ENCODE measurements at places on chromosomes 1 and 21. TPM values are rescaled to one million over a fixed set of nuclear protein-coding genes. Genes with fewer than 3 reads are reported as not detected.

DNA sequence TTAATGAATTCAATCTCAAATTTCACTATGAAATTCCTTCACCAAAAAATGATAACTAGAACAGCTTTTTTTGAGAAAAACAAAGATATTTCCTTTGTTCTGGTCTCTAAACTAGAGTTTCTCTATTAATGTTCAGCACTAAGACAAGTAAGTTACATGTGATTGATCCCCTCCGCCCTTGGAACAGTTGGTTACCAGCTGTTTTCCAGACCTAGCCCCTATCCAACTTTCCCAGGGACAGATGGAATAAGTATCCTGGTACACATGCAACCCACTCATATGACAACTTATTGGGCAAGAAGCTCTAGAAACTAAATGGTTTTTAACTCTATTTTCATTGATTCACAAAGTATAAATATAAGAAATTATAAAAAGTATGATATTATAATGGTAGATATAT is 140.4 kb downstream of the COP1 start:
- DNase-seq = no peak
- H3K36me3 ChIP-seq = no peaks in the 10 kb centered on the region
- no peak overlapping the region for H3K27ac ChIP-seq
- H3K27me3 ChIP-seq = no peaks in the 10 kb centered on the region
- H3K4me3 ChIP-seq = no peak overlapping the region
- H3K4me1 ChIP-seq = no peaks in the 10 kb centered on the region

GRCh38 chr1:41963636-41964035 is 44.9 kb upstream of the HIVEP3 start:
- H3K36me3 ChIP-seq = no peaks in the 10 kb centered on the region
- no peak overlapping the region for H3K27ac ChIP-seq

GRCh38 chr21:34364921-34365320 is 1.1 kb downstream of the KCNE2 start:
- DNase-seq = no peak
- no peaks in the 10 kb centered on the region for H3K27me3 ChIP-seq
- no peak overlapping the region for H3K27ac ChIP-seq
- H3K36me3 ChIP-seq = no peaks in the 10 kb centered on the region
- no peak overlapping the region for H3K4me3 ChIP-seq

- H3K4me3 ChIP-seq = no peak overlapping the region
- no peaks in the 10 kb centered on the region for H3K4me1 ChIP-seq
- H3K36me3 ChIP-seq = no peaks in the 10 kb centered on the region
- no peak overlapping the region for H3K27ac ChIP-seq
- H3K27me3 ChIP-seq = no peaks in the 10 kb centered on the region
Observed at GRCh38 chr1:186429017-186429416, 31.9 kb downstream of the PDC start.

DNA sequence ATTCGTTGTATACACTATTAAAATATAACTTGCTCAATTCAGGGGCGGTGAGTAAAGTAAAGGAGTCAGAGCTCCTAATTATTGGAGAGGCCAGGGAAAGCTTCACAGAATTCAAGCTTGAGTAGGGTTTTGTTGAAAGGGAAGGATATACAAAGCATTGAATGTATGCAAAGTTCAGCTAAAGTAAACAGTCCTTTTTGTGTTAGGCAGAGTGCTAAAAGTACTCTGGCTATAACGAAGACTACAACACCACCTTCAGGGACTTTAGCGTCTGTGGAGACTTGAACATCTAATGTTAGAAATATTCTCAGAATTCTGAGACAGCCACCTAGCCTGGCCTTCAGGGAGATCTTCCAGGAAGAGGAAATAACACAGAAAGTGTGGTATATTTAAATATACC is 1.1 kb downstream of the FALEC start:
- H3K27me3 ChIP-seq = no peaks in the 10 kb centered on the region
- no peak for DNase-seq
- peak overlapping the region; percentile 55 for H3K27ac ChIP-seq
- no peaks in the 10 kb centered on the region for H3K4me1 ChIP-seq
- no peaks in the 10 kb centered on the region for H3K36me3 ChIP-seq

DNA sequence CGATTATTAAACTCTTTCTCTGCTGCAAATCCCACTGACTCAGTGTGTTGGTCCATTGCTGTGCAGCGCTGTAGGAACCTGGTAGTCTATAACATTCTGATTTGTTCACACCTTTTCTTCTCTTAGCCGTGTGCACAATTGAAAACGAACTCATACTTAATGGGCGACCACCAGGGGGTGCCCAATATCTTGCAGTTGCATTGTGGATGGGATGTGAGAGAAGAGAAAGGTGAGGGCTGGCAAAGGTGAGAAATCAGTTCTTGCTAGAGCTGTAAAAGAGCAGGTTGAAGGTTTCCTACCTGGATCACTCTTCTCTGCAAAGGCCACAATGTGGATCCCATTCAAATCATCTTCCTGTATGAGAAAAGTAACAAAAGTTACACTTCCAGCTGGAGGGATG is 51.0 kb downstream of the CASQ2 start:
- no peaks in the 10 kb centered on the region for H3K27me3 ChIP-seq
- H3K4me3 ChIP-seq = no peak overlapping the region
- no peak for DNase-seq

DNA sequence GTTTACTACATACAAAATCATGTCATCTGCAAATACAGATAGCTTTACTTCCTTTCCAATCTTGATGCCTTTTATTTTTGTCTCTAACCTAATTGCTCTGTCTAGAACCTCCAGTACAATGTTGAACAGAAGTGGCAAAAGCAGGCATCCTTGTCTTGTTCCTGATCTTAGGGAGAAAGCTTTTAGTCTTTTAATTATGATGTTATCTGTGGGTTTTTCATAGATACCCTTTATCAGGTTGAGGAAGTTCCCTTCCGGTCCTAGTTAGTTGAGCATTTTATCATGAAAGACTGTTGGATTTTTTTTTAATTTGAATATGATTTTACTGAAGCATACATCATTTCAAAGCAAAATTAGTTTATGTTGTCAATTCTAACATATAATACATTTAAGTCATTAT is 45.7 kb upstream of the DISC1 start:
- no peaks in the 10 kb centered on the region for H3K27me3 ChIP-seq
- no peak overlapping the region for H3K27ac ChIP-seq
- no peaks in the 10 kb centered on the region for H3K36me3 ChIP-seq
- no peak for DNase-seq
- H3K4me1 ChIP-seq = no peaks in the 10 kb centered on the region
- no peak overlapping the region for H3K4me3 ChIP-seq

DNA sequence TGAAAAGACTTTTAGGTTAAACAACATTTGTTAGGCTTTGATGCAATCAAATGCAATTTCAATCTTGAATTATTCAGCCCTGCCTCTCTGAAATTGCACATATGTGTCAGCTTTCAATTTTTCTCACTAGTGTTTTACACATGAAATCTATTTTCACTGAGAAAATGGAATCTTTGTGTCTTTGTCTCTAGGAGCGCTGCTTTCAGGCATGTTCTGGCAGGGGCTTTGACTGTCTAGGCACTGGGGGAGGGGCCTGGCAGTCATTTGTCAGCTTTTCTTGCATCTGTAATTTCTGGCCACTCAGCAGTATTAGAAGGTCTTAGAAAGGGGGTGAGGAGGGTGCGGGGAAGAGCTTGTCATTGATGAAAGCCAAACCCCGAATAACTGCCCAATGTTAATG is 264.4 kb downstream of the PTPRC start:
- H3K27me3 ChIP-seq = no peaks in the 10 kb centered on the region
- H3K4me1 ChIP-seq = no peaks in the 10 kb centered on the region
- no peak overlapping the region for H3K27ac ChIP-seq

- H3K27ac ChIP-seq = peak overlapping the region; percentile 96
- H3K4me3 ChIP-seq = peak overlapping the region; percentile 90
- H3K4me1 ChIP-seq = peaks cover 2% of the 10 kb centered on the region
- DNase-seq = peak; percentile 70
Observed at GRCh38 chr1:184753608-184754475, 816 bp downstream of the EDEM3 start.

DNA sequence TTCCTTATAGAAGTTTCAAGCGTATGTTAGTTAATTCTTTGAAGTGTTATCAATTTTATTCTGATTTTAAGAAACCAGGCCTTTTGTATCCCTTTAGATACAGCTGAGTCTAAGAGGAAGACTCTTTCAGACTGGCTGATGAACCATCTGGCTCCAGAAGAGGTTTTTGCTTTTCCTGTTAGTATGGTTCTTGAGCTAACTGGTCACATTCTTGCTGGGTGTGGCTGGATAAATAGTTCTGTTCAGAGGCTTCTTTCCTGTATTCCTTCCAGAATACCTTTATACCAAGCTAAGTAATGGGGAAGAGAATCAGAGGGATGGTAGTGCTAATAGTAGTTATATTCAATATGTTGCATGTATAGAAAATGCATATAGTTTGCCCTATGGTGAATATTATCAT is 12.4 kb downstream of the HS2ST1 start:
- no peak for DNase-seq
- H3K4me1 ChIP-seq = no peaks in the 10 kb centered on the region
- H3K27ac ChIP-seq = no peak overlapping the region
- no peak overlapping the region for H3K4me3 ChIP-seq
- no peaks in the 10 kb centered on the region for H3K27me3 ChIP-seq

GRCh38 chr1:64584479-64584878 is 114.5 kb downstream of the CACHD1 start:
- H3K4me1 ChIP-seq = no peaks in the 10 kb centered on the region
- no peak for DNase-seq
- H3K27me3 ChIP-seq = no peaks in the 10 kb centered on the region
- no peak overlapping the region for H3K4me3 ChIP-seq
- no peaks in the 10 kb centered on the region for H3K36me3 ChIP-seq

DNA sequence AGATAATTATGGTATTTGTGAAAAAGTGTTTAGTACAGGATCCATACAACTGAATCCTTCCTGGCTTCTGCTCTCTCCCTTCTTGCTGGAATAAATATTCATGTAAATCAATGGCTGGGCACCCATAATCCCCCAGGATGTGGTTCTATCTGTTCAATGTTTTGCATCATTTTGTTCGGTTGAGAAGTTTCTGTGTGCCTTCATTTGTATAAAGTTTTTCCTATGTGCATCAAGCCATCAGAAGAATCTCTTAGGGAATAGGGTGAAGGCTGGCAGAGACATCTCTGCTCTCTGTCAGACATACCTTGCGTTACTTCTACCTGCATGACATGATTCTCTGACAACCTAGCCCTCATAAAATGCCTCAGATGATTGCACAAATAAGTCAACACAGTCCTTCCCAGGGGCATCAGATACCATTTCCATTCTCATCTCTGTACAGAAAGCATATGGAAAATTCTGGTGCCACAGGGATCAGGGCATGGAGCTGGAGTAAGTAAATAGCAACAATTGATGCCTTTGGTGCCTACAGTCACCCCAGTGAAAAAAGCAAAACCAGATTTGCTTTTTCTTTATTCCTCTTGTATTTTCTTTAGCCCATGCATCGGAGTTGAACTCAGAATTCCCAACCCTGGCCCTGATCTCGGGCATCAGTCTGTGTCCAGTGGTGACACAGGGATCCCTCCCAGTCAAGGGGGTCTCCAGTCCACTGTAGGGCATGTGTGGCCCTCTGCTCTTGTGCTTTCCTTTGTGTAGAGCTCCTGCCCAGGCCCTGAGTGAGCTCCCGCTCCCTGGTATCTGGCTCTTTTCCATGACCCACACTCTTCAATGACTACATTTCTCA is 39.7 kb upstream of the ATP1A1 start:
- no peak for DNase-seq
- no peaks in the 10 kb centered on the region for H3K4me1 ChIP-seq
- H3K27me3 ChIP-seq = no peaks in the 10 kb centered on the region
- H3K36me3 ChIP-seq = no peaks in the 10 kb centered on the region

- H3K27me3 ChIP-seq = no peaks in the 10 kb centered on the region
- DNase-seq = peak; percentile 71
- H3K4me1 ChIP-seq = peaks cover 2% of the 10 kb centered on the region
- H3K4me3 ChIP-seq = no peak overlapping the region
- peak overlapping the region; percentile 75 for H3K27ac ChIP-seq
Observed at GRCh38 chr1:24391882-24392603, 21.5 kb downstream of the STPG1 start.

- H3K36me3 ChIP-seq = no peaks in the 10 kb centered on the region
- no peaks in the 10 kb centered on the region for H3K4me1 ChIP-seq
- H3K27me3 ChIP-seq = no peaks in the 10 kb centered on the region
Observed at GRCh38 chr1:65026235-65026634, 59.9 kb upstream of the JAK1 start.

GRCh38 chr1:106954661-106955229 is 101.7 kb upstream of the PRMT6 start:
- no peaks in the 10 kb centered on the region for H3K36me3 ChIP-seq
- DNase-seq = no peak
- no peak overlapping the region for H3K4me3 ChIP-seq
- no peaks in the 10 kb centered on the region for H3K27me3 ChIP-seq
- H3K27ac ChIP-seq = no peak overlapping the region
- no peaks in the 10 kb centered on the region for H3K4me1 ChIP-seq

GRCh38 chr21:34706337-34706736 is 37.5 kb downstream of the CLIC6 start:
- no peaks in the 10 kb centered on the region for H3K36me3 ChIP-seq
- peak; percentile 7 for DNase-seq
- no peaks in the 10 kb centered on the region for H3K4me1 ChIP-seq
- H3K4me3 ChIP-seq = no peak overlapping the region

DNA sequence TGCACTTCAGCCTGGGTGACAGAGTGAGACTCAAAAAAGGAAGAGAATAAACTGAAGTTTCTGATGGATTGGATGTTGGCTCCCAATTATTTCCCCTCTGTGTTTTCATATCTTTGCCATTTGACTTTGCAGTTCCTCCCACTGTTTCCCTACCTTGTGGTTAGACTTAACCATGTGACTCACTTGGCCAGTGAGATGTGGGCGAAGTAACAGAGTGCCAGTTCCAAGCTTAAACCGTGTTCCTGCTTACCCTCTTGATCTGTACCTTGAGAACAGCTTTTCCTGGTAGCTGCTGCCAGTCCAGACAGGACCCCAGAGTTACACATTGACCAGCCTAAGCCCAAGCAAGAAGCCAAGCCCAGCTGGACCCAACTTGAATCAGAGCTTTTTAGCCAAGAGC is 323.4 kb downstream of the LTN1 start:
- no peaks in the 10 kb centered on the region for H3K36me3 ChIP-seq
- no peak for DNase-seq
- no peak overlapping the region for H3K27ac ChIP-seq

DNA sequence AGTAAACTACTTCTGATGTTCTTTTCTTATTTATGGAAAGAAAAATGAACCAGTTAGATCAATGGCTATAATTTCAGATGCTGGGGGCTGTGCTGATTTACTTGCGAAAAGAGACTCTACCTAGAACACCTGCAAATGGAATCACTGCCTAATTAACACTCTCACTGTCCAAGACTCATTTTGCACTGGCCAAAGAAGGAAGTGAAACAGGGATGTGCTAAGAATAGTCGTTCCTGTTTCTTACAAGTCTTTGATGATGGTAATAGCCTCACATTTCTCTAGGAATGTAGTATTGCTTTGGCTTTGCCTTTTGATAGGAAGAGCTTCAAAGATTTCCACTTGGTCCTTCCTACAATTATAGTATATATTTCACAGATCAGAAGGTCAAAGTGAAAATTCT is 12.7 kb upstream of the TSNAX start:
- no peak for DNase-seq
- H3K4me3 ChIP-seq = no peak overlapping the region
- no peaks in the 10 kb centered on the region for H3K4me1 ChIP-seq
- H3K36me3 ChIP-seq = no peaks in the 10 kb centered on the region

Gene KRTAP12-1
- total RNA-seq = not detected

Gene DESI2
- 24.2 TPM for total RNA-seq

Gene RPS6KA1
- 9.6 TPM for total RNA-seq

Gene QSOX1
- 200 TPM for total RNA-seq

Gene APCS
- total RNA-seq = not detected

Gene TTLL10
- not detected for total RNA-seq

Gene LBR
- total RNA-seq = 21.1 TPM

Gene CRABP2
- total RNA-seq = not detected

Gene RIMS3
- 43.9 TPM for total RNA-seq

Gene STYXL2
- total RNA-seq = 0.96 TPM

Gene PCBP3
- total RNA-seq = not detected

Gene ZC3H11A
- 44.4 TPM for total RNA-seq
